ENCODE measurements at places on chromosomes 5 and 9.

- no peak for DNase-seq
Measured at GRCh38 chr9:9961934-9962333, 650.9 kb downstream of the PTPRD start.

GRCh38 chr5:33701251-33701650 lies 190.5 kb downstream of the ADAMTS12 start:
- DNase-seq: no peak

- peak; percentile 63 for DNase-seq
Measured at GRCh38 chr5:139445325-139446170, 6.2 kb upstream of the DNAJC18 start.

- DNase-seq: no peak
Measured at GRCh38 chr5:67100301-67100700, 96.3 kb downstream of the CD180 start.

DNA sequence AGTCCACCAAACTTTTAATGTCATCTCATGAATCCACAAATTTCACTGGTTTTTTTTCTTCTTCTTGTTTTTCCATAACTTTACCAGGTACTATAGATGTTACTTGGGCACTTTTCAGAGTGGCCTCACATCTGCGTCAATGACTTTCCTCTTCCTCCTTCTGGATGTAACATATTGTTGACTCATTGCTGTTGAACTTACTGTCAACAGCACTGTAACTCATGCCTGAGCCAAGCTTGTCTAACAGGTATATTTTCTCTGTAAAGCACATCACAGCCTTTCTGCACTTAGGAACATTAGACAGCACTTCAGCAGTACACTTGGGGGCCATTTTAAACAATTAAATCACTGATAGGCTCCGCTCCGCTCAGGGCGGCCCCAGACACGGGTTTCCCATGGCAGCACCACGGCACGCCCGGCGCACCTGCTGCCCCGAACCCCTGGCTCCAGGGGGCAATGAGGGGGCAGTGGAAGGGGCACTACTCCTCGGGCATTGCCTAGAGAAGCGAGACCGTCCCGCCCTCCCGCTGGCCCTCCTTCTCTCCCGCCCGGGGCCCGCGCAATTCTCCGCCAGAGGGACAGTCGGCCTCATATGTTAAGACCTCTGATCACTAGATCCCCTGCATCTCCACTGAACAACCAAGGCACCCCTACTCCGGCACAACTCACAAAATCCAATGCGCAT lies 41.9 kb upstream of the SPATA31C2 start:
- no peak for DNase-seq

DNA sequence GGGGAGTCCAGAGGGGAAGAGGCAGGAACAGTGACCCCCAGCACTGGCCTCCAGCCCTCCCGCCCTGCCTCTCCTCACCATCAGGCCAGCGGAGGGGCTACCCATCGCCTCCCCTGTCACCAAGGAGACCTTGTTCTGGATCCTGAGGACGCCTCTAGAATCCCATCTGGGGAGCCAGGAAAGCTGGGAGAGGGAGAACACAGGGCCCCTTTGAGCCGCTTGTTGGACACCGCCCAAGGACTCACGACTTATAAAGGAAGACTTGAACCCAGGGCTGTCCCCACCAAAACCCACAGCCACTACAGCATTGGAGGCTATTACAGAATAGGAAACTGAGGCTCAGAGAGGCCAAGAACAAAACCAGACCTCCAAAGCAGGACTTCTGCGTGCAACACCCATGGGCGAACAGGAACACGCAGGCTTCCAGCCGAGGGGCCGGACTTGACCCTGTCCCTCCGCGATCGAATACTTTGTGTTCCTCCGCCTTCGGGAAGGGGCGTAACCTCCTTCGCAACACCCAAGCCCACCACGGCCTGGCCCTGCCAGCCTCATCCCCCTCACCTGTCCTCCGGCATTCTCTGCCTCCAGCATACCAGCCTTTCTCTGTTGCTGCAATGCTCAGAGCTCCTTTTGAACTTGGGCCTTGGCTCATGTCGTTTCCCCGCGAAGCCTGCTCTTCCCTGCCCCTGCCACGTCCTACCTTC lies 54.2 kb downstream of the C9orf50 start:
- DNase-seq: no peak

GRCh38 chr5:172919525-172920446 lies 39.4 kb upstream of the RPL26L1 start:
- no peak for DNase-seq

DNA sequence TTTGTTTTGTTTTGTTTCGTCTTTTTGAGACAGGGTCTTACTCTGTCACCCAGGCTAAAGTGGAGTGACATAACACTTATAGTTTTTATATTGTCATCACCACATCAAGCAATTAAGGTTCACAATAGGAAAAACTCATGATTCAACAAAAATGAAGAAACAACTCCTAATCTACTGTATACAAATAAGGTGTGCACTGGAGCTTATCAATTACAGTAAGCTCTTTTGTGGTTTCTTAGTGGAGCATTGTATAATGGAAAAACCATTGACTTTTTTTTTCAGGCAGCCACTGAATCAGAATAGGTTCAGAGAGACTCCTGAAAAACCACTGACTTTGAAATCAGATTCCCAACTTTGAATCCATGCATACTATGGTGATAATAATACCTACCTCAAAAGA lies 10.8 kb upstream of the PLIN2 start:
- DNase-seq: no peak

GRCh38 chr5:80071510-80072021 lies 36.4 kb downstream of the THBS4 start:
- no peak for DNase-seq

GRCh38 chr5:96821260-96821916 lies 13.6 kb upstream of the ERAP1 start:
- no peak for DNase-seq

DNA sequence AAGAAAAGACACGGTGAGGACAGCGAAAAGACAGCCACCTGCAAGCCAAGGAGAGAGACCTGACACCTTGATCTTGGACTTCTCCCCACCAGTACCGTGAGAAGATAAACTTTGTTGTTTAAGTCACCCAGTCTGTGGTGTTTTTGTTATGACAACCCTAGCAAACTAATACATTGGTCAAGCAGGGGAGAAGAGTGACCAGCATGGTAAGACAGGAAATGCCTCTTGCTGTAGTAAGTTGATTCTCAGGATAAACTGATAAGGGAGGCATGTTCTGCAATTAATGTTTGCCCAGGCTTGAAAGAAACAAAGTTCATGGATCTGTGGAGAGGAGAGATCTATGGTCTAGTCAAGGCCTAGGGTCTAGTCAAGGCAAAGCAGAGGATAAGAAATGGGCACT lies 801.2 kb downstream of the MAT2B start:
- no peak for DNase-seq

- DNase-seq: no peak
Measured at GRCh38 chr5:52605317-52606313, 182.1 kb upstream of the ITGA1 start.

DNA sequence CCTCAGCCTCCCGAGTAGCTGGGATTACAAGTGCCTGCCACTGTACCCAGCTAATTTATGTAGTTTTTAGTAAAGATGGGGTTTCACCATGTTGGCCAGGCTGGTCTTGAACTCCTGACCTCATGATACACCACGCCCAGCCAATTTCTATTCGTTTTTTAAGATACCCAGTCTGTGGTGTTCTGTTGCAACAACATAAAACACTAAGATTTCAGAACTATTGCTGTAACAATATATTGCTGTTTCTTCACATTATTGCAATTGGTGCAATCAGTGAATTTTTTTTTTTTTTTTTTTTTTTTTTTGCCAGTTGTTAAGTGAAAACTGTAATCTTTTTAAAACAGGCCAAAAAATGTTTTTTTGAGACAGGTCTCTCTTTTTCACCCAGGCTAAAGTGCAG lies 9.9 kb downstream of the SRP19 start:
- DNase-seq: no peak

- DNase-seq: no peak
Measured at GRCh38 chr9:13942695-13943094, 371.2 kb downstream of the NFIB start.

DNA sequence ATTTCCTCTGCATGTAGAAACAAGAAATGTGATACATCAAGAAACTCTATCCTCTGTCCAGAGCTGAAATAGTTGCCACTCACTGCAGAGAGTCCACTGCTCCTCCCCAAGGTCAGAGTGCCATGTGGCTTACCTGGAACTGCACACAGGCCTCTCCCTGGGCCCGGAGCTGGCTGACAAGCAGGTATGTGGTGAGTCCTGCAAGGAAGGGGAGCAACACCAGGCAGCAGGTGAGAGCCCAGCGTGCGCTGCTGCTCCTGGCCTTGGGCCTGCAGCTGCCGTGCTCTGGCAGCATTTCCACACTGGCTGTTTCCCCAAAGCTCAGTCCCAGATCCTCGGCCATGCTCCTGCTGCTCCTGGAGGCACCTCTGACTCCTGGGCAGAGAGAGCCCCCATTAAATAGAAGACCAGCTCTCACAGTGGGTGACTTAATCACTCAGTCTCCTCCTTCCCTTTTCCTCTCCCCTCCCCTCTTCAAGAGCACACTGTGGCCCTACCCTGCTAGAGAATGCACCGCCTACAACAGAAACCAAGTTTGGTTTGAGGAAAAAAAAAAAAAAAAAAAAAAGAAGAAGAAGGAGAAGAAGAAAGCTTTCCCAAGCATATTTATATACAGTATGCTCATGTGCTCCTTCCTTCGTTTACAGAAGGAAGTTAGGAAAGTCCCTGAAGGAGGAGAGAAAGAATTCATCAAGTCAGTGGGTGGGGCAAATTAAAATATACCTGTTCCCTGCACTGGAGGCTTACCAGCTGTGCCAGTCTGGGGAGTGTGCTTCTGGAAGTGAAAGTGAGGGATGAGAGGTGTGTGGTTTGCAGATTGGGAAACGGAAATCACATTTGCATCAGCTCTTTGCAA lies at the start of gene TNFSF15:
TNFSF15 (minus strand) TSS at position 370 of the 856 bp plus-strand sequence; CDS start at position 343, 27 bp downstream.
- peak; percentile 38 for DNase-seq

GRCh38 chr5:22521521-22521920 lies 331.6 kb downstream of the CDH12 start:
- DNase-seq: no peak
